Smooth muscle cell of bladder (primary cell): ENCODE measurements at places on chromosomes 7 and 10. TPM values are rescaled to one million over a fixed set of nuclear protein-coding genes. Genes with fewer than 3 reads are reported as not detected.

The TUBB8 gene
- under 0.01 TPM in 1 of 2 replicates, not detected in the other for total RNA-seq

The MBL2 gene
- total RNA-seq, result not detected in 2 replicates

The CTAGE4 gene
- total RNA-seq, result 0.14 and 0.28 TPM in 2 replicates

The CLRN3 gene
- total RNA-seq, result not detected in 2 replicates

The LEP gene
- 0.09 TPM in 1 of 2 replicates, not detected in the other for total RNA-seq

The GIMAP7 gene
- total RNA-seq, result 0.09 TPM in 1 of 2 replicates, not detected in the other

The PHF14 gene
- total RNA-seq, result 27.8 and 29.6 TPM in 2 replicates

The SPOCK2 gene
- total RNA-seq, result 0.37 and 0.43 TPM in 2 replicates

The CNNM1 gene
- total RNA-seq, result 0.09 and 0.14 TPM in 2 replicates

The PPP1R9A gene
- total RNA-seq, result 0.14 and 0.18 TPM in 2 replicates

The MORN4 gene
- total RNA-seq, result 5.5 and 8.8 TPM in 2 replicates

The ATP6V1F gene
- 98.1 and 113 TPM in 2 replicates for total RNA-seq

The TMEM176B gene
- 3.8 and 156 TPM in 2 replicates for total RNA-seq

The SLC39A12 gene
- not detected in 2 replicates for total RNA-seq

The ICA1 gene
- total RNA-seq, result under 0.01 TPM in 2 replicates

The APBB1IP gene
- total RNA-seq, result 0.85 and 2.2 TPM in 2 replicates

The ANKRD7 gene
- total RNA-seq, result 0.85 and 0.92 TPM in 2 replicates

The TMEM26 gene
- total RNA-seq, result 0.71 and 0.92 TPM in 2 replicates

The CPN1 gene
- total RNA-seq, result not detected in 2 replicates

The PIK3AP1 gene
- 0.14 and 0.74 TPM in 2 replicates for total RNA-seq

The ZNF775 gene
- total RNA-seq, result 4.8 and 6.7 TPM in 2 replicates

The DNMBP gene
- 11.8 and 14.7 TPM in 2 replicates for total RNA-seq

The ERVW-1 gene
- total RNA-seq, result 0.09 TPM in 1 of 2 replicates, not detected in the other

The RELN gene
- total RNA-seq, result 0.43 and 0.74 TPM in 2 replicates

The PAX4 gene
- total RNA-seq, result not detected in 2 replicates

The NPSR1 gene
- total RNA-seq, result not detected in 2 replicates

The FAM237B gene
- under 0.01 TPM in 1 of 2 replicates, not detected in the other for total RNA-seq

The CLDN3 gene
- not detected in 2 replicates for total RNA-seq

The CFAP58 gene
- total RNA-seq, result 0.92 and 1.3 TPM in 2 replicates

The TAS2R41 gene
- not detected in 2 replicates for total RNA-seq

The EN2 gene
- total RNA-seq, result under 0.01 TPM in 1 of 2 replicates, not detected in the other

The PPA1 gene
- 191 and 270 TPM in 2 replicates for total RNA-seq

The C10orf120 gene
- not detected in 2 replicates for total RNA-seq
